ENCODE measurements at places on chromosomes 11 and 22. TPM values are rescaled to one million over a fixed set of nuclear protein-coding genes. Genes with fewer than 3 reads are reported as not detected.

DNA sequence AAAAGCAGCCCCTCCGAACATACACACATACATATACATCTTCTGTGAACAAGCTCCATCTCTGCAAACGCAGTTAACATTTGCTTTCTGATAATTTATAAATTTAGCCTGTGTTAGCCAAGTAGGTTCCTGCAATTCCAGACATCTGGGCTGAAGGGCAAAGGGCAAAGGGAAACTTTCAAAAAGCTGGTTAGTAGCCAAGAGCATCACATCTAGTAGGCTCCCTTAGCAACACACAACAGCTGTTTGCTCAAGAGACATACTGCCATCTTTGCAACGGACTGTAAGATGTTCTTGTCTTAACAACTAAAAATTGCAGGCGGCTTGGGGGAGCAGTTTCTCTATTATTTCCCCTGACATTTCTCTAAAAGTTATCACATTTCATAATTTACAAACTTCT is 134.9 kb downstream of the RBFOX2 start:
- no peak for DNase-seq

GRCh38 chr11:34339149-34340064 is 18.4 kb downstream of the ABTB2 start:
- no peak for DNase-seq

DNA sequence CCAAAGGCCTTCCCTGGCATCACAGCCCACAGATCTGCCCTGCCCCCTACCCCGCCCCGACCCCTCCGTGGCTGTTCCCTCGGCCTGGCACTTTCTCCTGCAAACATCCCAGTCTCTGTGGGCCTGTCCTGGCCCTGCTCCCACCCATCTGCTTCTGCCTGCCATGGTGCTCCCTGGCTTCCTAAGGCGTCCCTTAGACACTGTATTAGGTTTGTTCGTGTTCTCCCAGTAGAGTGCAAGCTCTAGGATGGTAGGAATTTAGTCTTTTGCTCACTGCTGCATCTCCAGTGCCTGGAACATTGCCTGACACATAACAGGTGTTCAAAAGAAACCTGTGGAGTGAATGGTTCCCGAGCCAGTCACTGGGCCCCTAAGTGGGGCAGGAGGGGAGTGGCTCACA is 69.6 kb upstream of the PITPNB start:
- no peak for DNase-seq

- no peak for DNase-seq
Measured at GRCh38 chr22:22082960-22083359, 100.4 kb upstream of the TOP3B start.

DNA sequence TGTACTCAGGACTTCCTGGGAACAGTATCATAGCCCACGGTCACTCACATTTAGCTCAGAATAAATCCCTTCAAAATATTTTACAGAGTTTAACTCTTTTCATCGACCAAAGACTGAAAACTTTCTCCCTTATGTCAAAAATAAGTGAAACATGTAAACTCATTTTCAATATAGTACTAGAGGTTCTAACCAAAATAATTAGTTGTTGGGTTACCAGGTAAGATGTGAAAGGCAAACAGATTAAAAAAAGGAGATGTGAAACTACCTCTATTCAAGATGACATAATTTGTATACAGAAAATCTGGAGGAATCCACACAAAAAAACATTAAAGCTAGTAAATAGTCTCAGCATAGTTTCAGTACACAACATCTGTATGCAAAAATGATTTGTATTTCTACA is 20.3 kb downstream of the XKR3 start:
- DNase-seq = no peak

The HTR3B gene
- not detected for total RNA-seq

The LGR4 gene
- 24.2 TPM for total RNA-seq

The ENTHD1 gene
- total RNA-seq = not detected

The PGA5 gene
- not detected for total RNA-seq

The MRPL49 gene
- total RNA-seq = 33.5 TPM

The OR51I1 gene
- total RNA-seq = not detected

The MMP27 gene
- total RNA-seq = not detected
